Astrocyte of the cerebellum (primary cell): ENCODE measurements at places on chromosomes 13 and 19.

DNA sequence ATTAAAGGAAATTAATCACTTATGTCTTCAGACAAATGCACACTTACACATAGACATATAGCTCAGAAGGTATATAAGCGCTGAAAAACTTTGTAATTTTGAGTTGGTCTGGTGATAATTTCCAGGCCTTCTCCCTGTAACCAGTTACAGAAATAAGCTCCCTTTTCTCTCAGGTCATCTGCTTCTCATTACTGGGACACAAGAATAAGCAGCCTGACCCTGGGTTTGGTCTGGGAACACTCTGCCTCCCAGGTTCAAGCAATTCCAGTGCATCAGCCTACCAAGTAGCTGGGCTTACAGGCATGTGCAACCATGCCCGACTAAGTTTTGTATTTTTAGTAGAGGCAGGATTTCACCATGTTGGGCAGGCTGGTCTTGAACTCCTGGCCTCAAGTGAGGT, 274.5 kb downstream of the LMO7 start:
- no peak for DNase-seq

DNA sequence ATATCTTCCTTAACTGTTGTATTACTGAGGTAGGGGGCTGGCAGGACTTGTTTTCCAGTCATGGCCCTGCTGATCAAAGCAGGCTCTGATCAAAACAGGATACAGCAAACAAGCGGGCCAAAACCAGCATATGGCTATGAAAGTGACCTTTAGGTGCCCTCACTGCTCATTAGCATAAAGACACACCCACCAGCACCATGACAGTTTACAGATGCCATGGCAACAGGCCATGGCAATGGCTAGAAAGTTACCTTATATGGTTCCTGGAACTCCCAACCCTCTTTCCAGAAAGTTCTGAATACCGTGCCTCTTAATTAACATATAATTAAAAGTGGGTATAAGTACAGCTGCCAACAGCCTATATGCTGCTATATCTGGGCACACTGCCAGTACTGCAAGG, 551.4 kb upstream of the SGCG start:
- no peak for DNase-seq

DNA sequence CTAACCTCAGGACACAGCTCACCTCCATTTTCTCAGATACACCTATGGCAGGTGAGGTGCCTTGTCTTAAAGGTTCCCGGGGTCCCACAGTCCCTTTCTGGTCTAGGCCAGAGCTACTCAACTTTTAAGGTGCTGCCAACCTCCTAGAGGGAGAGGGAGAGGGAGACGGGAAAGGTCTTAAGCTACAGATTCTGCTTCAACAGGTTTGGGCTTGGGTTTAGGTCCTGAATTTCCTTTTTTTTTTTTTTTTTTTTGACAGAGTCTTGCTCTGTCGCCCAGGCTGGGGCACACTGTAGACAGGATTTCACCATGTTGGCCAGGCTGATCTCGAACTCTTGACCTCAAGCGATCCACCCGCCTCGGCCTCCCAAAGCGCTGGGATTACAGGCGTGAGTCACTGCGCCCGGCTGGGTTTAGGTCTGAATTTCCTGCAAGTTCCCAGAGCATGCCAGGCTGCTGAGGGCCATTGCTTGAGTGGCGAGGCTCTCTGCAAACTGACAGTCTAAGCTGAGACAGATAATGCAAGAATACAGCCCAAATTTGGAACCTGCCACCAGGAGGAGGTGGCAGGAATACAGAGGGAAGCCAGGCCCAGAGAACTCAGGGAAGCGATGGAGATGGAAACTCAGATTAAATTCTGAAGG, 7.8 kb upstream of the SYCN start:
- no peak for DNase-seq

DNA sequence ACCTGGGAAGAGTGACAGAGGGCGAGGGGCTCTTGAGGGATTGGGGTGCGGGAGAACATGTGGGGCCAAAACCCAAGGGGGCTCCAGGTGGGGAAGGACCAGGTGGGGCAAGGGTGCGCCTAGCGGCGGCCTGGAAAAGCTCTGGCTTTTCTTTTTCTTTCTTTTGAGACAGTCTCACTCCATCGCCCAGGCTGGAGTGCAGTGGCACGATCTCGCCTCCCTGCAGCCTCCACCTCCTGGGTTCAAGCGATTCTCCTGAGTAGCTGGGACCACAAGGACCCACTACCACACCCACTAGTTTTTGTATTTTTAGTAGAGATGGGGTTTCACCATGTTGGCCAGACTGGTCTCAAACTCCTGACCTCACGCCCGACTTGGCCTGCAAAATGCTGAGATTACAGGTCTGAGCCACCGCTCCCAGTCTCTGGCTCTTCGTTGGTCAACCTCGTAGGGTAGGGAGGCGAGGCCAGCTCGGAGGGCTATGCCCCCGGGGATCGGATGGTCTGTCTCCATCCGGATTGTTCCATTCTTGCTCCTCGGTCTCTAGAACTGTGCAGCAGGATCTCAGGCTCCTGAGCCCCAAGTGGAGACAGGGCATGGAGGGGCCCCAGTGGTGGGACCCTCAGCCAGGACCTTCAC, 3.7 kb downstream of the GADD45B start:
- DNase-seq = no peak

DNA sequence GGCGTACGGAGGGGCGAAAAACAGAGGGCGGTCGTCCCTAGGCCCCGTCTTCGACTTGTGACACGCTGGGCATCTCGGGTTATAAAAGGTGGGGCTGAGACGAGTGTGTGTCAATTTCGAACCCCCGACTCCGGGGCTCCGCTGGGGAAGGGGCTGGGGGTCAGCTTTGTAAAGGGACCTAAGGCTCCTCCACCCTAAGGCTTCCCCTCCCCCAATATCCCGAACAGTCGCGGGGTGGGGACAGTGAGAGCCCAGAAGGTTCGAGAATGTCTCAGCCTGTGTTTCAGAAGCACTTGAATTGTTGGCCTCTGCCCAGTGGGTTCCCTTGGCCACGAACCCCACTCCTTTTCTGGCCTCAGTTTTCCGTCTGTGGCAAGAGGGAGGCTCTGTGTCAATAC, 450 bp downstream of the SELENOW start:
- DNase-seq = no peak

DNA sequence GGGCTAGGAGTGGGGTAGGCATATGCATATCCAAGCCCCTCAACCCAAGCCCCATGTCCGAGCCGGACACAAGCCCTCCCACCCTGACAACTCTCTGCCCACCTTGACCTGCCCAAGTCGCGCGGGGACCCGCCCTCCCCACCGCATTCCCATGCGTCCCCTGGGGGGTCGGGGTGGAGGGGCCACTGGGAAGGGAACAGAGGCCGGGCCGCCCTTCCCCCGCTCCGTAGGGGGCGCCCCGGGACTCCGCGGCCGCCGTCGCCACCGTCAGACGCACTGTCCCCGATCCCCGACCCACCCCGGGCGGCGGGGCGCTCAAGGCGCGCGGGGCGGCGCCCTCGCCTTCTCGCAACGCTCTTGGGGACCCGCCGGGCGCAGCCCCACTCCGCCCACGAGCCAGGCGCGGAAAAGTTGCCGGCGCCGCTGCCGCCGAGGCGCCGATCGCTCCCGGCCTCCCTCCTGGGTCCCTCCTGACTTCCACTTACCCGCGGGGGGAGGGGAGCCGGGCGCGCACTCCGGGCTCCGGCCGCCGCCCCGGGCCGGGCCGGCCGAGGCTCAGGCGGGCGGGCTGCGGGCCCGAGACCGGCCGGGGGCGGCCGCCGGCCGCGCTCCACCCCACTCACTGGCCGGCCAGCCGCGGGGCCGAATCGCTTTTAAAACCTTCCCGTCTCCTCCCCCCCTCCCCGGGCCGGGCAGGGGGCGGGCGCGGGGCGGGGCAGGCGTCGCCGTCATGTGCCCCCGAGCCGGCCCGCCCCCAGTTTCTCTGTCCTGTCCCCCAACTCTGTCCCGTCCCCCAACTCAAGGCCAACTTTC, 34.4 kb upstream of the NANOS3 start:
- DNase-seq = no peak

GRCh38 chr13:99905814-99906213, 65.8 kb downstream of the ZIC5 start:
- DNase-seq = no peak

DNA sequence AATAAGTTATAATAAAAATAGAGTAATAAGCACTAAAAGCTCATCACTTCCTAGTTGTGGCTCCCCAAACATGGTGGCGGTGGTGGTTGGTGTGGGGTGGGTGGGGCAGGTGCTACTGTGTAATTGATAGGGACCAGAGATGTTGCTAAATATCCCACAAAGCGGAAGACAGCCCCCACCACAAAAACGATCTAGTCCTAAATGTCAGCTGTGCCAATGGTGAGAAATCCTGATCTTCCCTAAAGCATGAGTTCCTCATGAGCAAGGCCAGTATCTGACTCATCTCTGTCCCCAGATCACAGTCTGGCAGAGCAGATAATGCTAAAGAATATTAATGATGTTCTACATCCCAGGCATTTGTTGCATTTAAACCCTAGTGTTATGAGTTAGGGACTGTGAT, 1.9 kb upstream of the EDDM13 start:
- DNase-seq = no peak

- DNase-seq = no peak
Measured at GRCh38 chr19:38815059-38816001, 2.6 kb upstream of the LGALS4 start.

DNA sequence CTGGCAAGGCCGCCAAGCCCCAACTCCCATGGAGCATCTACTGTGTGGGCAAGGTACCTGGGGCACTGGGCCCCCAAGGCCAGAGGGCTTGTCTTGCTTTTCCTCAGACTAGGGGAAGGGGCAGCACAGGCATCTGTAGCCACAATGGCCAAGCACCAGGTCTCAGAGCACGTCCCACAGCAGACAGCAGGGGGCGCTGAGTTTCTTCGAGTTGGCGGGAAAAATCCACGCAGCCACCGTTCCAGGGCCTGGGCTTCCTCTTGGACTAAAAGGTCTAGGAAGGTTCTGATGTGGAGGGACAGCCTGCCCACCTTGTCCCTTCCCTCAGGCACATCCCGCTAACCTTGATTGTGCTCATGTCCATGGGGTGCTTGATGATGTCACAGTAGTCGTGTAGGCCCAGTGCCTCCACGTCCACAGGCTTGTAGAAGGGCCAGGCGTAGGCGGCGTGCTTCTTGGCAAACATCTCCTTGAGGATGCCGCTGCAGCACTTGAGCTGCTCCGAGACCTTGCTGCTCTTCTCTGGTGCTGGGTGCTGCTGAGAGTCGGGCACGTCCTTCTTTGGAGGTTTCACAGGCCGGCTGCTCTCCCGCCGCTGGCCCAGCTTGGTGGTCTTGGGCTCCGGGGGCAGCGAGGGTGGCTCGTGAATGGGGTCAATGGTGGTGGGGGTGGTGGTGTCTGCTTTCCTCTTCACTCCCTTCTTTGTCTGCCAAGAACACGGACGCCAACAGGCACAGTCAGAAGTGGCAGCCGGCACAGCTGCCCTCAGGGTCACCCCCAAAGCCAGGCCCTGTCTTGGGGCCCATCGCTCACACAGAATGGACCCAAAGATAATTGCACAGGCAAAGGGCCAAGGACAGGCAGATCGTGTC, 32.0 kb upstream of the EPHX3 start:
- no peak for DNase-seq

DNA sequence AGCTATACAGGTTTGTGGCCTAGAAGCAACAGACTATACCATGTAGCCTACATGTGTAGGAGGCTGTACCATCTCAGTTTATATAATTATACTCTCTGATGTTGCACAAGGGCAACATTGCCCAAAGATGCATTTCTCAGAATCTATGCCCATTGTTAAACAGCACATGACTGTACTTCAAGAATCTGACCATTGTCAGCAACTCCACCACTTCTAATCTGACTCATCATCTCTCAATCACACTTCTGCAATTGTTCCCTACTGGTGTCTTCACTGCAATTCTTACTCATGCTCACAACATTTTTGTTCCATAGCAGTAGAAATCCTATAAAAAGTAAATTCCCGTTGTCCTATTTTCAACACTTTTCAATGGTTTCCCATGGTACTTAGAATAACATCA, 63.9 kb upstream of the ATXN8OS start:
- no peak for DNase-seq

DNA sequence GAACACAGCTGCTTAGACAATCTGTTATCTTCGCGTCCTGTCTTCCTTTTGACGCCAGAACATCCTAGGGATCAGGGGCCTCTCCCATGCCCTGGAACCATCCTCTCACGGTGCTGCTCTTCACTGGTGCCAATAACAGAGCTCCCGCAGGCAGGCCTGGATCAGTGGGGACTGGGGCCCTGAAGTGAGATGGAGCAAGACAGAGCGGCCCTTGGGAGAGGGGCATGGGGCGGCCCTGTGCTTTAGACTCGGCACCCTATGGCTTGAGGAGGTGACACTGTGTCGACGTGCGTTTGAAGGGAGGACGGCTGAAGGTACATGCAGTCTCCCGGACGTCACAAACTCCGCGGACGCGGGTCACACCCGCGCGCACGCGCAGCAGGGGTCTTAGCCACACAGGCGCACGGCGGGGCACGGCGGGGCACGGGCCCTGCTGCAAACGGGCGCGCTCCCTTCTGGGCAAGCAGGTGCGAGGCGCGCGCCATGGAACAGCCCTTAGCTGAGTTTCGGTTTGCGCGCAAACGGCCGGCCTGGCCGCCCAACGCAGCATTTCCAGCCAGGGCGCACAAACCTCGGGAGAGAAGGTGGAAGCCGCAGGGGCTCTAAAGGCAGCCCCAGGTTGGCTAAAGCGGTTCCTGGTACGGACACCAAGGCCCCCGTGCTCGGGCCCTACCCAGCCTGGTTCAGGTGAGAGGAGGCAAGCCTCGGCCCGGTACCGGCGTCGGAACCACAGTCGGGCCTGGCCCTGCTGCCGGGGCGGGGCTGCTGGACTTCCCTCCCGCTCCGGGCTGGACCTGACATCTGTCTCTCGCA, 16.5 kb upstream of the RNF17 start:
- no peak for DNase-seq

- no peak for DNase-seq
Measured at GRCh38 chr13:96065849-96066248, 12.6 kb upstream of the UGGT2 start.

- no peak for DNase-seq
Measured at GRCh38 chr13:46817838-46818476, 21.0 kb upstream of the ESD start.

DNA sequence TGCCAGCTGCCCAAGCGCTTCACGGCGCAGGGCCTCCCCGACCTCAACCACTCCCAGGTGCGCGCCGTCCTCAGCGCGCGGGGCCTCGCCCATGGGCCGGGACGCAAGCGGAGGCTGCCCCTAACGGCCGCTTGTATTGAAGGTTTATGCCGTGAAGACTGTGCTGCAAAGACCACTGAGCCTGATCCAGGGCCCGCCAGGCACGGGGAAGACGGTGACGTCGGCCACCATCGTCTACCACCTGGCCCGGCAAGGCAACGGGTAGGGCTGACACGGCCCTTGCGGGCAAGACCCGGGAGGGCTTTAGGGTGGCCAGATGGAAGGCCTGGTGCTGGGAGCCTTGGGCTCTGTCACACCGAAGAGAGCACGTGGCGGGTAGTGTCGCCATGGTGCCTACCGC, 23.2 kb downstream of the UPF1 start:
- no peak for DNase-seq
